ENCODE measurements at places on chromosomes 4 and X. TPM values are rescaled to one million over a fixed set of nuclear protein-coding genes. Genes with fewer than 3 reads are reported as not detected.

Gene PAGE5
- total RNA-seq, result not detected

GRCh38 chr4:169208516-169208915, 62.2 kb downstream of the SH3RF1 start:
- no peak for DNase-seq

GRCh38 chr4:26067035-26067434, 153.0 kb downstream of the SMIM20 start:
- DNase-seq, result no peak

Gene MAGEA10
- not detected for total RNA-seq

GRCh38 chr4:175805846-175806245, 6.2 kb downstream of the GPM6A start:
- no peak for DNase-seq

GRCh38 chrX:94662689-94663088, 988.7 kb downstream of the FAM133A start:
- DNase-seq, result no peak

Measured in activated T-helper 2 cell treated with anti-CD3 and anti-CD28 coated beads, Interferon-gamma antibody, Interleukin-2, Interleukin-4, amounts not matched to agents 10 μg/mL and 5 μg/mL and 100 μg/mL, durations not matched to agents 14 hours and 24 hours and 36 hours (primary cell).